ENCODE measurements at places on chromosomes 5 and 9. TPM values are rescaled to one million over a fixed set of nuclear protein-coding genes. Genes with fewer than 3 reads are reported as not detected.
A peak's percentile ranks its signal among the peaks of the same experiment; 100 is the strongest.

DNA sequence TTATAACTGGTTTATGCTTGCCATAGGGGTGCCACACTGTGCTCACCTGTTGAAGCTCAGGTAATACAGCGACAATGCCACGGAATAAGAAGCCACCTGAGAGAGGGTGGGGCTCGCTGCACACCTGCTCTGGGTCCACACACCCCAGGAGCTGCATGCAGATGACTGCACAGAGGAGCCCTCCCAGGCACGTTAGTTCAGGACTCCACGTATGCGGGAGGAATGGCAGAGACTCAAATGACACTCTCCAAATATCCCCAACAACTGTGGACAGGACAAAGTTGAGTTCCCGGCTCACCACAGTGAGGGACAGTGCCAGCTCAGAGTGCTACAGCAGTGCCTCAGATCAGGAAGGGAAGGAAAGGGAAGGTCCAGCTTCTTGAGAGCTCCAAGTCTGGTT lies 5.8 kb upstream of the FCN1 start:
- peak; percentile 32 for DNase-seq

DNA sequence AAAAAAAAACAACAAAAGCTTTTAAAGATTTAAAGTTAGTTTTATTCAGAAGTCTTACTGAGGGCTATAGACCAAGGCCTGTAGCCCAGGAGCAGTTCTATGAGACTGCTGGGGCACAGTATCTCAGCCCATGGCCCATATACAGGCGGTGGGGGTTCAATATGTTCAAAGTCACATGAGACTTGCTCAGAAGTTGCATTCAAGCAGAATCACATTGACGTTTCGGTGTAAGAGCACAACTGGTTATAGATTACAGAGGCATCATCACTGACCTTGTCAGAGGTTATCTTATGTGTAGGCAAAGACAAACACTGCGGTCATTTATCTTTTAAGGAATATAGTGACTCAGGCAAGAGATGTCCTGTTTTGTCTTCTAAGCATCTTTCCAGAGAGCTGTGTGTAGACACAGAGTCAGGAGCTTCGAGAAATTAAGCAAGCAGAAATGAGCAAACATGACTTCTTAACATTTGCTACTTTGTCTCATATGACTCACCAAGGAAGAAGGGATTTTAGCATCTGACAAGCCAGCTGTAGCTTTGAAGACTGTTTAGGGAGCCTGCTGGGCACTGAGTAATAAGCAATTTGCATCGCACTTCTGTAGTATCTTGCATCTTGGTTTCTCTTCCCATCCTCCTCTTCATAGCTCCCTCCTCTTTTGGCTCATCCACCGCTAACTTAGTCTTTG lies 12.9 kb upstream of the F2RL1 start:
- DNase-seq: no peak

The DAB2IP gene
- total RNA-seq: 83.8 TPM

DNA sequence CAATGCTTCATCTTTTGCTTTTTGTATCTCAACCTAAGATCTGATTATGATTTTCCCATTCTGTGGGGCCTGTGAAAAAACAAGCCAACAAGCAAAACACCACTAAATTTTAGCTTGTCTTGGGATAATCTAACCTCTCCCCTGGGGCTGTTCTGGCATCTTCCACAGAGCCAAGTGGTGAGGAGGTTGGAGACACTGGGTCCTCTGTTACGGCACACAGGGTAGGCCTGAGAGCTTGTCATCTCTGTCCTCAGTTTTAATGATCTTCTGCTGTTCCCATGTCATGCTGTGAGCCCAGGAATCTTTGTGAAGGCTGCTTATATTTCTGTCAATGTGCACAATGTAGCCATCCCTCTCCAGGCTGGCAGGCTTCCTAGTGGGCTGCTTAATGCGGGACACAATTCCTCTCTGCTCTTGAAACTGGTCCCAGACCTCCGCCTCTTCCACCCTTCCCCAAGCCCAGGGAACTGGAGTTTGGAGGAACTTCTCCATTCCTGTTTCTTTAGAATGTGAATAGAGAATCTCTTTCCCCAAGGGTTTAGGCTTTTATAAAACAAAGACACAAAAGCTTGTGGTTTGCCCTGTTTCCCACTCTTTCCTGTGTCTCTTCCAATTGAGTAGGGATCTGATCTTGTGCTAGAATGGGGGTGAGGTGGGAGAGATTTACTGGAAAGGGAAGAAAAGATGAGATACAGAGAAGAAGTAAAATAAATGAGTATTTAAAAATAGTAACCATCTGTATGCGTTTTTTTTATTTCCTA lies 30.9 kb upstream of the SEMA6A start:
- DNase-seq: no peak

DNA sequence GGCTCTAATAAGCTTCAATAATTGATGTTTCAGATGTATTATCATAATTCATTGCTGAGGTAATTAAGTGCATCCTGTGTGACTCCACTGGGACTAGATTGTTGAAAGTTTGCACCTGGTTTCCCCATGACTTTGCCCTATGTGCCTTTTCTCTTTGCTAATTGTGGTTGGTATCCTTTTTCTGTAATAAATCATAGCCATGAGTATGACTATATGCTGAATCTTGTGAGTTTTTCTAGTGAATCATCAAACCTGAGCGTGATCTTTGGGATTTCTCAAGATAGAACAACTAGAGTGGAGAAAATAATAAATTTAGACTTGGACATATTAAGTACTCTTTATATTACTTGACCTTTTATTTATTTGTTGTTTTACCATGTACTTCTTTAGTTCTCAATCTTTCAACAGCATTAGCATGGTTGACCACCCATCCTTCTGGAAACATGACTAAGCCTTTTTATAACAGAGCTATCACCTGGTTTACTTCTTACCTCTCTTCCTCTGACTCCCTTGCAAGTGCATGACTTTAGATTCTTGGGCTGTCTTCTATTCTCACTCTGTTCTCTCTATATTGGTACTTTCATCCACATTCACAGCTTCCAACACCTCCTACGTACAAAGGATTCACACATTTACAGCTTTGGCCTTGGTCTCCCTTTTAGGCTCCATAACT lies 239.6 kb upstream of the TAS2R1 start:
- no peak for DNase-seq

The LCN15 gene
- total RNA-seq: not detected

The CARD9 gene
- total RNA-seq: 3.9 TPM

DNA sequence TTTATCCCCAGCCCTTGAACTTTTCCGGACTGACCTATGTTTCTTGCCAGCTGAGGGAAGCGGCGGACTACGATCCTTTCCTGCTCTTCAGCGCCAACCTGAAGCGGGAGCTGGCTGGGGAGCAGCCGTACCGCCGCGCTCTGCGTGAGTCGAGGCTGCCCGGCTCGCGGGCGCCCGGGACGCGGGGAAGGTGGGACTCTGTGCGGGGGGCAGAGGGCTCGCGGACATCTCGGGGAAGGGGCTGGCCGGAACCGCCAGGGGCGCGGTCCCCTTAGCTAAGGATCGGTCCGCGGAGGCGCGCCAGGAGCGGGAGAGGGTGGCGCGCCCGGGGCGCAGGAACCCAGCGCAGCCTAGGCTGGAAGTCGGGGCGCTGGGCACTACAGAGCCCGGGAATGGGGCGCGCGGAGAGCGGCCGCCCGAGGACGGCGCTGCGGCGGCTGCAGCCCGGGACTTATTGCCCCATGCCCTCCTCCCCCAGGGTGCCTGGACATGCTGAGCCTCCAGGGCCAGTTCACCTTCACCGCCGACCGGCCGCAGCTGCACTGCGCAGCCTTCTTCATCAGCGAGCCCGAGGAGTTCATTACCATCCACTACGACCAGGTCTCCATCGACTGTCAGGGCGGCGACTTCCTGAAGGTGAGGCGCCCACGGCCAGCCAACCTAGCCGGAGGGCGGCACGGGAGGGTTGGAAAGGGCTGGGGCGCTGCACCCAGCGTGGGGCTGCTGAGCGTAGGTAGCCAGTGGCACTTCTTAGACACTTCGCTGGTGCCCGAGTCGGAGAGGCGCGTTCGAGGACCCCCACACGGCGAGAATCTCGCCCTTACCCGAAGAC lies 922 bp downstream of the CRHBP start:
- peak; percentile 82 for DNase-seq

DNA sequence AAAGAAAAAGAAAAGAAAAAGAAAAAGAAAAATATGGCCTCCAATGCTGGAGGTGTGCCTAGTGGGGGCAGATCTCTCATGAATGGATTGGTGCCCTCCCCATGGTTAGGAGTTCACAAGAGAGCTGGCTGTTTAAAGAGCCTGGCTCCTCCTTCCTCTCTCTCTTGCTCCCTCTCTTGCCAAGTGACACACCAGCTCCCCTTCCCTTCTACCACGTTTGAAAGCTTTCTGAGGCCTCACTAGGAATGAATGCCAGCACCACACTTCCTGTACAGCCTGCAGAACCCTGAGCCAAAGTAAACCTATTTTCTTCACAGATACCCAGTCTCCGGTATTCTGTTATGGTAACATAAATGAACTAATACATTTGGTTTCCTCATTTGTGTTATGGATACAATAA lies 14.4 kb upstream of the GALNT10 start:
- no peak for DNase-seq

The LCN6 gene
- total RNA-seq: 22.8 TPM

DNA sequence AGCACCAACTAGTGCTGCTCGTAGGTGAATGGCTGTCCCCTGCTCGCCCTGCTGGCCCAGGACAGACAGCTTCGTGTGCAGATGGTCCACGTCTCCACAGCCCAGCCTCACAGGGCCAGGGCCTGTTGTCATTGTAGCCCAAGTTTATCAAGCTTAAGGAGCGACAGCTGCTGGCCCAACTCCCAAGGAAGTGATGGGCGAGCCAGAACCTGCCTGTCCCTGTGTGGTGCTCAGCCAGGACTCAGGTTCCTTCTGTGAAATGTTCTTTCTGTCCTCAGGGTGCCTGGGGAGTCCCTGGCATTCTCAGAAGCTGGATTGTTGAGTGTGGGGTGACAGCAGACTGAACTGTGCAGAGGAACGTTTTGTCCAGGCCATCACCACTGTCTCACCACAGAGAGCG lies 16.4 kb downstream of the TRIP13 start:
- no peak for DNase-seq

DNA sequence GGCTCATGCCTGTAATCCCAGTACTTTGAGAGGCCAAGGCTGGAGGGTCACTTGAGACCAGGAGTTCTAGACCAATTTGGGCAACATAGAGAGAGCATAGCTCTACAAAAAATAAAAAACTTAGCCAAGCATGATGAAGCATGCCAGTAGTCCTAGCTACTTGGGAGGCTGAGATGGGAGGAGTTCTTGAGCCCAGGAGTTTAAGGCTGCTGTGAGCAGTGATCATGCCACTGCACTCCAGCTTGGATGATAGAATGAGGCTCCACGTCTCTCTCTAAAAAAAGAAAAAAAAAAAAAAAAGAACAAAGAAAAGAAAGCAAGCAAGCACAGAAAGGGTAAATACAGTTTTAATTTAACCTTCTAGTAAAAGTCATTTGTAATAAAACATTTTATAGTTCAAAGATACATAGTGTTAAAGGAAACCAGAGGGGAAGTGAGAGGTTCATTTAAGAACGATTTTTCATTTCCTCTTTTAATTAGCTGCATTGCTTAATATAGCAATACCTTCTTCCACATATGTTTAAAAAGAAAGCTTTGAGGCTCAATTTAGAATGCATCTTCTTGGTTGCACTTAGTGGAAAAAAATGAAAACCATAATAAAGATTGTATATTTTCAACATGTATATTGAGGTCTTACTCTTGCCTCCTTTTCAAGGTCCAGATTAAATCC lies 14.9 kb downstream of the GAPT start:
- DNase-seq: no peak

DNA sequence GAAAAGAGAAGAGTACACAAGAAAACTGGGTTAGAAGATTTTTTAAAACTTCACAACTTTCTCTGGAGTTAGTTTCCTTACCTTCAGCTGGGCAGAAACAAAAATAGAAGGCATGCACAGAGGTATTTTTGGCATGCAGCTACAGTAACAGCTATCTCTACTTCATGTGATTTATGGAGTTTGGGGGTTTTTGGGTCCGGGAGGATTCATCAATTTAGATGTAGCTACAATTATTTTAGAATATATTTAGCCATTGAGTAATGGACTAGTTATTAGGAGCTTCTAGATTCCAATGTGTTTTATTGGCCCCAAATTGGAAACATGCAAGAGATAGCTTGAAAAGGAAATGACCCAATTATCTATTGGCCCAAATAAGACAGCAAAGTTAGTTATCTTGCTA lies 91.6 kb upstream of the TNFAIP8 start:
- no peak for DNase-seq

DNA sequence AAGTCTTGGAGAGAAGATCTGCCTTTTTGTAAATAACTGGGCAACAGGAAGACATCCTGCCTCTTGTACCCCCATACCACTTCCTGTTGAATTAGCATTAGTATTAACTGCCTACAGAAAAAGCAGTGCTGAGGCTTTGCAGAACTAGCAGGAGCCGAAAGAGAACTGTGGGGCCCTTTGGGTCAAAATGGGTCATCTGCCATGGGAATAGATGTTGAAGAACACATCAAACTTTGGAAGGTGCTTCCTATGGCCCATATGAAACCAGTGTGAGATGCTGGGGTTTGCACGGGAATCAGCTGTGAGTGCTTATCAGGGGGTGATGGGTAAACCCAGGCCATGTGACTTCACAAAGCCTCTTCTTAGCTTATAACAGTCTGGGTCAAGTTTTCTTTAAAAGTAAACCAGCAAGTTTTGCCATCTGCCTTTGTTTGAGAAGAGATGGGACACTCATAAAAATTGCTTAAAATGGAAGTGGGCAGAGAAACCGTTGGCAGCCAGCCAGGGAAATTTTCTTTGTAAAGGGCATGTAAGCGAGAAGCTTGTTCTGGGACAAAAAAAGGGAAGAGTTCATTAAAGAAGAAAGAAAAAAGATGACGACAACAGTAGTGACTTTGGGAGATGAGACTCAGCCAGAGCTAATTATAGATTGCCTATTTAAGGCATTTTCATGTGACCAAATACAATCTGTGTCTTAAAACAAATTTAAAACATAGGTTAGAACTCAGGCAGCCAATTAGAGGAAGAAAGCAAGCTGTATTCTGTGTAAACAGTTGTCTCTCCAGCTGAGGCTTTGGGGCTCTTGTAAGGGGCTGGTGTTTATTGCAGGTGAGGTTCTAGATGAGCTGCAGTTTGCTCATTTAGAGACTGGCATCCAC lies 4.4 kb downstream of the SLC25A25 start:
- DNase-seq: peak; percentile 95

The SURF2 gene
- total RNA-seq: 12.0 TPM

GRCh38 chr5:67156976-67157583 lies 39.5 kb downstream of the CD180 start:
- no peak for DNase-seq

The GPR107 gene
- 38.3 TPM for total RNA-seq

DNA sequence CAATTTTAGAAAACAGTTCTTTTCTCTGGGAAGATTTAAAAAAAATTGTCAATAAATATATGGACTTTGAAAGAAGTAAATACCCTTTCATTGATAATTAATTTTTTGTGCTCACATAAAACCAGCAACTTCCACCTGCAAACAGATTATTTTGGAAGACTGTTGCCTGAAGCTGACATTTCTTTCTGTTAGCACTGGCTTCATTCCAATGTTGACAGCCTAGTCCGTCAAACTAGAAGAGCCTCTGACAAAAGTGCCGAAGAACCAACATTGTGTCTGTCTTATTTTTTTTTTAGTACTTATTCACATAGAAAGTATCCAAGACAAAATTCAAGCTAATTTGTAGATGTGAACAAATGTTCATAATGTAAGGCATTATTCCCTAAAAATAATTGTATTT lies 108.6 kb upstream of the TMEM161B start:
- no peak for DNase-seq

GRCh38 chr5:135693371-135693955 lies 114.7 kb upstream of the CXCL14 start:
- no peak for DNase-seq

GRCh38 chr5:180274695-180275094 lies 17.2 kb downstream of the MAPK9 start:
- DNase-seq: no peak

The IL7R gene
- 5.3 TPM for total RNA-seq

All from posterior vena cava (tissue), 2 donors.